MM.1S (cell line): ENCODE measurements at places on chromosomes 1 and 21.

- DNase-seq = no peak
Observed at GRCh38 chr1:197907846-197908616, 5.6 kb downstream of the C1orf53 start.

- no peak for DNase-seq
Observed at GRCh38 chr21:26077521-26077920, 93.0 kb downstream of the APP start.

- DNase-seq = no peak
Observed at GRCh38 chr1:33082575-33083108, 1.7 kb downstream of the AZIN2 start.

- peak; percentile 86 for DNase-seq
Observed at GRCh38 chr1:206803221-206803730, 31.0 kb upstream of the IL10 start.

DNA sequence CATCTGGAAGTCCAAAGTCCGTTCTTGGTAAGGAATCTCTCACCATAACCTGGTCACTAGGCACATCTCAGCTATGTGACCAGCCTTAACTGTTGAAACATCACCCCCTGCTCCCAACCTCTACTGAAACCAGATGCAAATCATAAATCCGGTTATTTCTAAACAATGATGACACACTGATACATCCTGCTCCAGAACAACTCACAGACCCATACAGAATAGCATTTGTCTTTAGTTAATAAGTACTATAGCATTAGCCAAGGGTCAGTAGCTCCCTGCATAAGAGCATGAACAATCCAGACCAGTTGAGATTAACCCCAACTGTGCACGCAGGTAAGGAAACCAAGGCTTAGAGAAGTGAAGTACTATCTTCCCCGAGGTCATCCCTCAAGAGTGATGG lies 38.0 kb upstream of the KCTD3 start:
- no peak for DNase-seq

GRCh38 chr1:11918799-11919519 lies 7.3 kb downstream of the KIAA2013 start:
- no peak for DNase-seq

DNA sequence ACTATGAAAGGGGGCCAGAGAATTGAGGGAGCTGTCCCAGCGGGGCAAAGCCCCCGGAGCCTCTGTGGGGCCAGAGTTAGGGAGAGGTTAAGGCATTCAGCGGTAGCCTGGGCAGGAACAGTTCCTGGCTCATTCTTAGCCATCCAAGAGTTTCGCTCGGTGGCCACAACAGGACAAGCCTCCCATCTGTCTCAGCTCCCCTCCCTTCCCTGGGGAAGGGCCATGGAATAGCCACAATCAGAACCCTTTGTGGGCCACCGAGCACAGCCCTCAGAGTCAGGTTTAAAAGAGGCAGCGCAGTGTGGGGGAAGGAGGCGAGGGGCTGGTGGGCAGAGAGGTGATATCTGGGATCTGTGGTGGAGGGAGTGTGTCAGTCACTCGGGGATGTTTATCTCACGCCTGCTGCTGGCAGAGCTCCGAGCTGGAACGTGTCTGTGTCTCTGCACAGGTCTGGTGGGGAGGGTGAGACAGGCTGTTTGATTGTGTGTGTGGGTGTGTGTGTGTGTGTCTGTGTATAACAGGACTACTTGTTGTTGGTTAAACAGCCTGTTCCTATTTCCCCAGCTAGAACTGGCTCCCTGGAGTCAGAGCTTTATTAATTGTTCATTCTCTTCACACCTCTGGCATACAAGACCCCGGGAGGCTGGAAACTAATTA lies 49.6 kb upstream of the GOLT1A start:
- DNase-seq = no peak
